ENCODE measurements at places on chromosomes 5 and 9.

DNA sequence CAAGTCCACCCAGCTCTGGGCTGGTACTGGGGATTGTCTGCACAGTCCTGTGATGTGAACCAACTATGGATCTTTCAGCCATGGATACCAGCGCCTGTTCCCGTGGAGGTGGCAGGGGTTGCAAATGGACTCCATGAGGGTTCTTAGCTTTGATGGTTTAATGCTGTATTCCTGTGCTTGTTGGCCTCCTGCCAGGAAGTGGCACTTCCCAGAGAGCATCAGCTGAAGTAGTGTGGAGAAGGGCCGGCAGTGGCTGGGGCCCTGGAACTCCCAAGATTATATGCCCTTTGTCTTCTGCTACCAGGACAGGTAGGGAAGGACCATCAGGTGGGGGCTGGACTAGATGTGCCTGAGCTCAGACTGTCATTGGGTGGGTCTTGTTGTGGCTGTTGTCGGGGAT lies 1104.8 kb upstream of the COX7C start:
- no peak for DNase-seq

- DNase-seq, result peak; percentile 14
These were observed 17.7 kb upstream of the UBAC1 start for GRCh38 chr9:135978642-135979546.

DNA sequence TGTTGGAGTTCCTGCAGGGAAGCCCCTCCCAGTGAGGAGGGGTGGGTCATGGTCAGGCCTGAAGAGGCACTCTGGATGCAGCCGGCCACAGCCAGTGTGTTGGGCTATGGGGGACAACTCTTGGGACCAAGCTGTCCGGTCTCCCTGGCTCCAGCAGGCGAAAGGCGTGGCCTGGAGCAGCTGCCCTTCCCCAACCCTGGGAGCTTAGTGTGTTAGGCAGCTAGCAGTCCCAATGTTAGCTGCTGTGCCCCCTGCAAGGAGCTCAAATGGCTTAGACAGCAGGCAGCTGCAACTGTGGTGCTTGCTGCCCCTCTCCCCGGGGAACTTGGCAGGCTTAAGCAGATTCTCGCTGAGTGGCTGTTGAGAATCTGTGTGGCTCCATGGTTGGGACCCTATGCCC lies 67.5 kb upstream of the ACTBL2 start:
- no peak for DNase-seq

GRCh38 chr5:132427281-132428146 lies 58.0 kb downstream of the SLC22A5 start:
- no peak for DNase-seq

GRCh38 chr9:110255463-110256379 lies 586 bp downstream of the TXN start:
- DNase-seq, result no peak

- DNase-seq, result no peak
These were observed 1.7 kb upstream of the PTPDC1 start for GRCh38 chr9:94082553-94082952.

GRCh38 chr9:88198341-88198807 lies 60.1 kb upstream of the SPATA31C2 start:
- no peak for DNase-seq

- DNase-seq, result peak; percentile 69
These were observed 665 bp downstream of the TCF7 start for GRCh38 chr5:134114886-134115805.

DNA sequence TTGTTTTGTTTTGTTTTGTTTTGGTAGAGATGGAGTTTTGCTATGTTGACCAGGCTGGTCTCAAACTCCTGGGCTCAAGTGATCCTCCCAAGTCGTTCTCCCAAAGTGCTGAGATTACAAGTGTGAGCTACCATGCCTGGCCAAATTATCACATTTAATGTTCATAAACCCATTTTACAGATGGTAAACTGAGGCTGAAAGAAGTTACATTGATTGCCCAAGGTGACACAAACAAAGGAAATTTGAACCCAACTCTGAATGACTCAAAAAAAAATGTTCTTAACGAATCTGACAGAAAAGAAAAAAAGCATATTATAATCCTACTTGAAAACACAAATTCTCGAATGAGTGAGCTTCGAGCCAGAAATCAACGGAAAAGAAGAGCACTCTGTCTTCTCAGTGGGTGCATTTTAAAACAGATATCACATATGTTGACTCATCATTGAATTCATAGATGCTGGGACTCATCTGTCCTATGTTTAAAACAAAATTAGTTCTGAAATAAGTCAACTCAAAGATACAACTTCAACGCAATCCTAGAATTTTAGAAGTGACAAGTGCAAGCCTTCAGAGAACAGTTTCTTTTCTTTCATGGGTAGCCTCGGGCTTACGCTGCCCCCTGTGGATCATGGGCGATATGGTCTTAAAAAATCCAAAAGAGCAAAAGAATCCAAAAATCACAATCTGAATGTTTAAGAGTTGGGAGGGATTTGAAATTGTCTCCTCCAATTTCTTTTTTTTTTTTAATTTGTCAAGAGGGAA lies 28.4 kb downstream of the TIMD4 start:
- DNase-seq, result peak; percentile 16

DNA sequence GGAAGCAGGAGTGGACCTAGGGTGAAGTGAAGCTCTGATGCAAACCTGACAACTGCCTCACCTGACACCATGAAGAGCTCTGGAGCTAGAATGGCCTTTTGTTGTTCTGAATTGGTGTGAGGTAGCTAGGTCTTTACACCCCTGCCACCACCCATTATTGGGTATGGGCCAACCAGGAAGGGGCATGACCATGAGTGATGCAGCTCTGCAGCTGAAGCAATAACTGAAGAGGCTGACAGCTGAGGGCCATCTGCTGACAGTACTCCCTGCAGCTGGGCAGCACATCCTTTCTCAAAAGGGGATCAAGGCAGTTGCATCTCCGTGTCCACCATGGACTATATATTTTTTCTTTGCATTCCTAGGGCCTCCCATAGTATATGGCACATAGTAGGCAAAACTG lies 87.0 kb upstream of the TLE1 start:
- DNase-seq, result no peak

DNA sequence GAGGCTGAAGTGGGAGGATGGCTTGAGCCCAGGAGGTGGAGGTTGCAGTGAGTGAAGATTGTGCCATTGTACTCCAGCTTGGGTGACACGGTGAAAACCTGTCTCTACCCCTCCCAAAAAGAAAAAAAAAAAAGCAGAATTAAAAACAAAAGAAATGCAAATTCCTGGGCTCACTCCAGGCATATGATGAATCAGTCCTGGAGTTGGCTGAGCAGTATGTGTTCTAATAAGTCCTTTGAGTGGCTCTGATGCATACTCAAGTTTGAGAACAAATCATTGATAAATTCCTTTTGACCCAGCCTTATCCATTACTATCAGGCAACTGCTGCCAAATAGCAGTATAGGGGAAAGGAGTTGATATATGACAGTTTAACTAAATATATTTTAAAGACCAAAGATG lies 28.3 kb downstream of the UHRF2 start:
- no peak for DNase-seq

- no peak for DNase-seq
These were observed 52.6 kb downstream of the PDCD1LG2 start for GRCh38 chr9:5562806-5563416.

DNA sequence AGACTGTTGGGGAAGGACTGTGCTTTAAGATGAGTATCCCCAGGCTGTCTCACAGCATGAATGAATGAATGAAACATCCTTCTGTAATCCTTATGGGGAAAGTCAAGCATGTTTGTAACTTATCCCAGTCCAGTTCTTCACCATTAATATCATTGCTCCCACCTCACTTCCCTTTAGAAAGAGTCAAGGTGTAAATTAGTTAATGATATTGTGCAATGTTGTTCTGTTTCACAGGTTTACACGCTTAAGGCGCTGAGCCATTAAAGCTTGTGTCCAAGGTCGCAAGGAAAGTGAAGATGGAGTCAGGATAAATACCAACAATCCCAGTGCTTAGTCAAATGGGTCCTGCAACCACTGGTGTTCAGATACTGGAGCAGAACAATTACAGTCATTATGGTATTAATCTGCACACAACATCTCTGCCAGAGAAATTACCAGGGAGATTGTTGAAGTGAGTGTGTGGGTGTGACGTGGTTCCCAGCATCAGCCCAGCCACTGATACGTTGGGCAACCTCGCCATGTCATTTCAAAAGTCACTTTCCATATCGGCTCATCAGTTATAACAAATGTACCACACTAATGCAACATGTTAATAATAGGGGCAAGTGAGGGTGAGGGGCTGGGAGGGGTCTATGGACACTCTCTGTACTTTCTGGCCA lies 1.5 kb upstream of the MYO10 start:
- no peak for DNase-seq

GRCh38 chr5:72723581-72723980 lies 92.9 kb upstream of the TNPO1 start:
- no peak for DNase-seq

DNA sequence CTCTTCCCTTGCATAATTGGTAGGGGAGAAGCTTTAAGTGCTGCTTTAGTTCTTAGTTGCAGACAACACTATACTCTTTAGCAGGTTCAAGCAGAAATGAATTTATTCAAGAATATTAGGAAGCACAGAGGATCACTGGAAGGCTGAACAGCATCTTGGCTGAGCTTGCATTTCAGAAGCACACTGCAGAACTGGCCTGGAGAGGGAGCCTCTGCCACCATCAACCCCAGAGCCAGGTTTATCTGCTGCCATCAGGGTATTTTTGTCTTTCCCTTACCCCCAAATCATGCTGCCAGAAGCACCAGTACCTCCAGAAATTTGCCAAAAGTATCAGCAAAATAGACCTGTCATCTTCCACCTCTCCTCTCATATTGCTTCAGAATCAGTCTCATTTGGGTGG lies 440.7 kb downstream of the DMAC1 start:
- no peak for DNase-seq

- no peak for DNase-seq
These were observed 9.1 kb downstream of the UBAC1 start for GRCh38 chr9:135951889-135952663.

DNA sequence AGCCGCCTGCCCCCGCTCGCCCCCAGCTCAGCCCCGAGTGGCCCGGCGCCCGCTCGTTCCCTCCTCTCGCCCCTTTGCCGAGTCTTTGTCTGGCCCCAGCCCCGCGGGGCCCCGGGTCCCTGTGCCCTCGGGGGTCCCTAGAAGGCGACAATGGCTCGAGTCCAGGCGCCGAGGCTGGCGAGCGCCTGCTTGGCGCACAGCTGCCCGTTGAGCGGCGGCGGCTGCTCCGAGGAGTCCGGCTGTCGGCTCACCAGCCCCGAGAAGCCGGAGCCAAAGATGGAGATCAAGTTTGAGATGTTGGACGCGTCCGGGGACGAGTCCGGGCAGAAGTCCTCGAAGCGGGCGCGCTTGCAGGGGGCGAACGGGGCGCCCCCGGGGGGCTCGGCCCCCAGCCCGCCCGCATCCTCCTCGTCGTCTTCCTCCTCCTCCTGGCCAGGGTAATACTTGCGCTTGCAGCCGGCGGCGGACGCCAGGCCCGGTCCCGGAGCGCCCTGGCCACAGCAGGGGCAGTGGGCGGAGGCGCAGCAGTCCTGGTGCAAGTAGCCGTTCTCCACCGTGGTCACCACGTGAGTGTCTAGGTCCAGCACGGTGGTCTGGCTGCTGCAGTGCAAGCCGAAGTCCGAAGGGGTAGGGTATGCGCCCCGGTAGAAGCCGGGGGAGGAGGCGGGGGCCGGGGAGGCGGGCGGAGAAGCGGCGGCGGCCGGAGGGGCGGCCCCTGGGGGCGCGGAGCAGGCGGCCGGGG lies 1.2 kb downstream of the IER5L start:
- DNase-seq, result no peak

All from stimulated activated CD8-positive, alpha-beta memory T cell treated with anti-CD3 and anti-CD28 coated beads, Interleukin-2, amount 100 ng/mL, for 1 hour (primary cell).